NCI-H2107 (cell line): ENCODE measurements at places on chromosomes 7 and 10.
A peak's percentile ranks its signal among the peaks of the same experiment; 100 is the strongest.

- no peak for DNase-seq
Observed at GRCh38 chr10:77244746-77245145, 392.9 kb downstream of the KCNMA1 start.

DNA sequence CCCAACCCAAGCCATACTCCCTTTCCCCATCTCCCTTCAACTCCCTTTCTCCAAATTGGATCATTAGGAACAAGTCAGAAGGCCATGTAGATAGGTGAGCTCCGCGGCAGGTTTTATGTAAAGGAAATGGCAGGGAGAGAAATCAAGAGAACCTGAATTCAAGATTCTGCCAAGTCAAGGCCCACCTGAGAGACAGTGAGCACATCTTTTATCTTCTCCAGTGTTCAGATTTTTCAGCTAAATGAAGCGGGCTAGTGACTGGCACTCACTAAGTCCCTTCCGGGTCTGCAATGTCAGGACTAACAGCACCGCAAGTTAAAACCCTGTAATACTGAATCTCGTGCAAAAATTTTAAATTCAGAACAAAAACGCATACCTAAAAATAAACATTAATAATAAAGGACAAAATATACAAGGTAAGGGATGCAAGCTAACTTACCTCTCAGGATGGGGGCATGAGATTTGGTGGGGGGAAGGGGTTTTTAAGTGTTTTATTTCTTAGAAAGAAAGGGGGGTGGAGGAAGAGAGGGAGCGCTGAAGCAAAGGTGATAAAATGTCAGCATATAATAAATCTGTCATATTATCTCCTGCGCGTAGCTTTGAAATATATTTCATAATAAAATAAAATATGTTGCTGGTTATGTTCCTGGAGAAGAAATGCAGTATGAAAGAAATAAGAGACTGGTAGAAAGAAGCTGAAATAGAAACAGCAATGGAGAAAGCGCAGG, 17.6 kb downstream of the TCAF1 start:
- no peak for DNase-seq

DNA sequence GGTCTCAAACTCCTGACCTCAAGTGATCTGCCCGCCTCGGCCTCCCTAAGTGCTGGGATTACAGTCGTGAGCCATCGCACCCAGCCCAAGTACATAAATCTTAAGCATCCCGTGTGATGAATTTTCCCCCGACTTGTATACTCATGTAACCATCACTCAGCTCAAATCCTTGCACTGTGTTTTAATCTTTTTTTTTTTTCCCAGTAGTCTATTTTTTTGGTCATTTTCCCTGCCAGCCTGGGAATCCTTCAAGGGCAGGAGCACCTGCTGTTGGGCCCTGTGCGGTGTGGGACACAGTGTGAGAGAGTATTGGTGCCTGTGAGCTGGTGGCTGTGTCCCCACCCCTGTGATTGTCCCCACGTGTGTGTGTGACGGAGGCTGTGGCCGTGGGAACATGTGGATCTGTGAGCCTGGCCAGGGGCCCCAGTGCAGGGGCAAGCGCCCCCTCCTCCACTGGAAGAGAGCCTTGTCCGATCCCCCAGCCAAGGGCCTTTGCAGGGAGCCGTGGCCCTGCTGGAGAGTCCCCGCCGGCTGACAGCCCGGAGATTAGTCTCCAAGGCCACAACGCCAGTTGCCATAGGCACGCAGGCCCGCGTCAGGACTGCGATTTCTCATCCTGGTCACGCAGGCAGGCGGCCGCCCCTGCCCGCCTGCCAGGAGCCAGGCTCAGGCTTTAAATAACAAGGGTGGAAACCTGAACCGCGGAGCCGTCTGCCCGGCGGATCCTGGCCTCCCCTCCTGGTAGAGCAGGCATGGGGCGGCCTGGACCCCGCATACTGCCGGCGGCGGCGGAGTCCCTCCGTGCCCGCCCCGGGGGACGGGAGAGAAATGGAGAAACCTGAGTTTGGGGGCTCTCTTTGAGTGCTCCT, 26.5 kb downstream of the GTF2IRD1 start:
- peak; percentile 69 for DNase-seq

GRCh38 chr10:25113191-25114035, 61.4 kb upstream of the GPR158 start:
- peak; percentile 23 for DNase-seq

GRCh38 chr7:158279539-158280447, 307.8 kb downstream of the PTPRN2 start:
- no peak for DNase-seq

- DNase-seq: no peak
Observed at GRCh38 chr7:96287559-96287958, 34.3 kb downstream of the SLC25A13 start.

DNA sequence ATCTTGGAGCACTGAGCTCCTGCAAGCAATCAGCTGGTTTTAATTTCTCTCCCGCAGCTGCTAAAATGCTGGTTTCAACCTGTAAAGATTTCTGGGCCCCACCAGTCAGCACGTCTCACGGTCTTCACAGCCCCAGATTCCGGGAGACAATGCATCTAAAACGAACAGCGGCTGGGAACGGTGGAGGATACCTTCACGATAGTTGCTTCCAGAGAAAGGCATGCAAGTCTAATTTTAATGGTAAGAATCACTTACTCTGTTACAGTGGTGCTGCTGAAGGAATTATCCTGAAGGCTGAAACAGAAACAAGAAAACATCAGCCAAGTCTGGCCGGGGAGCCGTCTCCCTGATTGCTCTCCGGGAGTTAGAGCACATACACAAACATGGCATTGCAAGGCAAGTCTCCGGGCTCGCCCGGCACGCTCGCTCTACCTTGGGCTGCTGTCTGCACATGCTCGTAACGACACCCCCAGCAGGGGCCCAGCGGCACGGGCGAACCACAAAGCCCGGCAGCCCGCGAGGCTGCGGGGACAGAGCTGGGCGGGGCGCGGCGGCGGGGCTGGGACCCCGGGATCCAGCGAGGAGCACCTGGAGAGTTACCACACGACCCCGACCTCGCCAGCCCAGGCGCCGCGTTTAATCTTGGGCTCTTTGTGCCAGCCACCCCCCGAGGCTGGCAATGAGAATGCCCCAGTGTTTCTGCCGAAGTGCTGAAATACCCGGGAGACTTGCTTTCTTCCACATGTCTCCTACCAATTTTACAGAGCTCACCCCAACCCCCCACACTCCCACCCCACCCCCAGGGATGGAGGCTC, at the start of gene FAM13C:
Gene FAM13C, minus strand, starts transcription at position 406 of the 815 bp plus-strand sequence. Its CDS starts 89 bp downstream, at position 317.
- peak; percentile 33 for DNase-seq

DNA sequence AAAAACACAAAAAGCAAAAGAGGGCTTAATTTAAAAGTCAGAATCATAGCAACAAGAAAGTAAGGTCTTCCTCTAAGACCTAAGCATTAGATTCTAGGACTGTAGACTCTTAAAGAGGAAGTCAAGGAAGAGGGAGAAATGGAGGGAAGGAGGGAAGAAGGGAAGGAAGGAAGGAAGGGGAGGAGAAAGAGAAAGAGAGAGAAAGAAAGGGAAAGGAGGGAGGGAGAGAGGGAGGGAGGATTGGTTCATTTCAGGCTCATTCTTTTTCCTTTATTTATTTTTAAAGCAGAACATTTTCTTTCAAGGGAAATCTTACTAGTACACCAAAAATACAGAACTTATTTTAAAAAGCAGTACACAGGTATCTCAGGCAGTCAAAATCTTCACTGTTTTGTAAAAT, 81.1 kb downstream of the DLG5 start:
- no peak for DNase-seq

- peak; percentile 43 for DNase-seq
Observed at GRCh38 chr7:99374111-99375064, at the start of gene ARPC1B. ARPC1B (plus strand) TSS chr7:99374730; CDS start chr7:99385715, 10,985 bp downstream.
